ENCODE measurements at places on chromosomes 7 and 10. TPM values are rescaled to one million over a fixed set of nuclear protein-coding genes. Genes with fewer than 3 reads are reported as not detected.

- DNase-seq, result no peak
Measured at GRCh38 chr10:8554574-8554973, 500.1 kb downstream of the GATA3 start.

DNA sequence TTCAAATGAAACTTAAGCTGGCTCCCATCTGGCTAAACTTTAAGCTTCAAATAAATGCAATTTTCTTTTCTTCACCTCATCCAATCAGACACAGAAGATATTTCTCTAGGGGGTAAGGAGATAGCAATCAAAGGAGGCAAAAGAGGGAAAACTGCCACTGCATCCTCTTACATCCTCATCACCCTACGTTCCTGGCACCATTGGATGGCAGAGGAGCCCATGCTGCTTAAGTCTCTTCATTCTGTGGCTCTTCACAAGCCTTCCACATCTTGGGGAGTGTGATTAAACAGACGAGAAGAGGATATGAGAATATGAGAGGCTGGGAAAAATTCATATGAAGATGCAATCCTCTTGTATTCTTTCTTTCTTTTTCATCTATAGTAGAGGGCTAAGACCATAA is 345.7 kb upstream of the AOAH start:
- no peak for DNase-seq

GRCh38 chr7:31488562-31489203 is 25.2 kb upstream of the ITPRID1 start:
- DNase-seq, result peak; percentile 41

DNA sequence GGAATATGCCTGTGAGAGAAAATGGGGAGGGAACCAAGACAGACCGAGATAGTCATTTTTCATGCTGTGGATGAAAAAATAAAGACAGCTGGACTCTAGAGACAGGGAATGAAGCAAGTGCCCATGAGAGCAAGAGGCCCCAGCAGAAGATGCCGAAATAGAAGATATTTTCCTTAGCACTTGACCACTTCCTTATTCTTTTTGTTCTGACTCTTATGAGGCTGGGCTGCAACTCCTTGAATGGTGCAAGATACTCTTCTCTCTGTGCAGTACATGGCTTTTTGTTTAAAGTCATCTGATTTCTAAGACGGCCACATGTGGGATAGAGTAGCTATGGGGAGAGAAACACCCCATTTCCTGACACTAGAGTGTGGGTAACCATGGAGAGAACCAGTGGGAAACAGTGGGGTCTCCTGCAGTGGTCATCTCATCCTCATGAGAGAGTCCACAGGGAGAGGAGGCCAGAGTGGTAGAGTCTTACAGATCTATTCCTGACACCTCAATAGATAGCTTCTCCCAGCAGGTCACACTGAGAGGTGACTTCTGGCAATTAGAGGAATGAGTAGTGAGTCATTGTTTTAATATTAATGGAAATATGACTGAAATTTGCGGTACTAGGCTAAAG is 18.0 kb upstream of the VCL start:
- no peak for DNase-seq

Gene SRRM3
- 12.7 TPM for total RNA-seq

GRCh38 chr10:90885176-90885575 is 13.4 kb downstream of the RPP30 start:
- no peak for DNase-seq

- DNase-seq, result peak; percentile 55
Measured at GRCh38 chr10:66931340-66931948, 5.6 kb downstream of the LRRTM3 start.

All from HCT116 (cell line).